ENCODE measurements at places on chromosomes 5 and 9.

DNA sequence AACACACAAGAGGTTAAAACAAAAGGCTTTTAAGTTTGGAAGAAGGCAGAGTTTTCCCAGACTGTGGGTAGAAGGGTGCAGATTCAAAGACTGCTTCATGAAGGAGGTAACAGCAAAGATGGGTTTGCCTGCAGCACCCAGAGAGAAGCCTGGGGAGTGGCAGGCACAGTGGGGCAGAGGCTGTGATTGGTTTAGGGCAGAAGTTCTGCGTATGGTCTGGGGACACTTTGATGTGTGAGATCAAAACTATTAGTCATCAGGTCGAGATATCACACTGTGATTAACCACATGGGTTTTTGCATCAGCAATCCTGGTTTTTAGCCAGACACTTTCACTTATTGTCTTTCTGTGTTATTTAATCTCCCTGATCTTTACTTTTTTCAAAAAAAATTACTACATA lies 188.8 kb upstream of the GLRA1 start:
- DNase-seq, result no peak

GRCh38 chr5:9104571-9105339 lies 441.1 kb downstream of the SEMA5A start:
- DNase-seq, result no peak

GRCh38 chr9:89432986-89433530 lies 64.9 kb downstream of the SEMA4D start:
- no peak for DNase-seq

DNA sequence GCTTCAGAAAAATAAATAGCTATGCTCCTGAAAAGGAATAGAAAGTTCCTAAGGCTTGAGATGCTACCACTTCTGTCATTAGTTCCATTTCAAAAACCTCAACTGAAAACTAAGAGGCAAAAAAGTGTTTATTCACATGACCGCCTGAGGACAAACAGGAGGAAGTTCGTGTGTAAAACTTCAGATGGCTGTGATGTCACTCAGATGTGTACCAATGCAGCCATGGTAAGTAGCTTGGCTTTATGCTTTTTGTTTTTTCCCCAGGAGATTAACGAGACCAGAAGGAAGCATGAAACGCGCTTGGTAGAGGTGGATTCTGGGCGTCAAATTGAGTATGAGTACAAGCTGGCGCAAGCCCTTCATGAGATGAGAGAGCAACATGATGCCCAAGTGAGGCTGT lies 33.0 kb downstream of the LMNB1 start:
- no peak for DNase-seq
